Stimulated activated CD4-positive, alpha-beta T cell treated with anti-CD3 and anti-CD28 coated beads, Interleukin-2, amount 100 ng/mL, for 48 hours (primary cell): ENCODE measurements at places on chromosomes 7 and 10.

GRCh38 chr7:120186688-120187087 is 86.3 kb upstream of the KCND2 start:
- DNase-seq: no peak

DNA sequence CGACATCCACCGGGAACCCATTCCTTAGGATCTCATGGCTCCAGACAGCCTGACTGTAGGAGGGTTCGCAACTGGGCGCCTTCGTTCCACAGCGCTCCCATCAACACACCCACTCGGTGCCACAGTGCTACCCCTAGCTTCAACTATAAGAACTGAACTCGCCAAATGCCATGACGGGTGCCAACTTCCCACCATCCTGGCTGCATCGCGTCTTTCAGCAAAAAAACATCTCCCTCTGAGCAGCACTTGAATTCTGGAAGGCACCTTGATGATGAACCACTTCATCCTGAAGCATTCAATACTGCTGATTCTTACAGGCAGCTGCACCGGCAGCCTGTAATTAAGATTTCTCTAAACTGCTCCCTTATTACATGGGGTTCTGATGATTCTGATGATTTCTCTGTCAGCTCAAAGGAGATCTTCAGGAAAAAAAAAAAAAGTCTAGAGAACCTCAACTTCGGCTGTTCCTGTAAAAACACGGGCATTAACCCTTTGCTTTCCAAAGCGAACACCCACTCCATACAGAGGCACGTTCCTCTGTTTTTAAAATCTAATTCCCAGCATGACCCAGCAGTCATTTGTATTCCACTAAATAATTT is 1.3 kb downstream of the CYTH3 start:
- peak; percentile 21 for DNase-seq

DNA sequence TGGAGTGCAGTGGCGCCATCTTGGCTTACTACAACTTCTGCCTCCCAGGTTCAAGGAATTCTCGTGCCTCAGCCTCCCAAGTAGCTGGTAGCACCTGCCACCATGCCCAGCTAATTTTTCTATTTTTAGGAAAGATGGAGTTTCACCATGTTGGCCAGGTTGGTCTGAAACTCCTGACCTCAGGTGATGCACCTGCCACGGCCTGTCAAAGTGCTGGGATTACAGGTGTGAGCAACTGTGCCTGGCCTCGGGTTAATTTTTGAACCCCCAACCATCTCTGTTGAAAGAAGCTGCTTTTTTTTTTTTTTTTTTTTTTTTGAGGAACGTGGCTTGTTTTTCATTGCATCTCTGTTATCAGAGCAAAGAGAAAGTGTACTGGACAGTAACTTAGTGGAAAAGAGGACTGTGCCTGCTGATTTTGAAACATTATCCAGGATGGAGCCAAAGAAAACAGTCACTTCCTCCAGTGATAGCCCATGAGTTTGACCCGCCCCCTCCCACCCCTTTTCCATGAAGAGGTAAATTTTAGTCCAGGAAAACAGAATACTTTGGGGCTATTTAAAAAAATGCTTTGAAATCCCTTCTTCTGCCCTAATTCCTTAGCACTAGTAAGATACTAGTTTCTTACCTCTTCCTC is 38.3 kb downstream of the WBP1L start:
- no peak for DNase-seq

DNA sequence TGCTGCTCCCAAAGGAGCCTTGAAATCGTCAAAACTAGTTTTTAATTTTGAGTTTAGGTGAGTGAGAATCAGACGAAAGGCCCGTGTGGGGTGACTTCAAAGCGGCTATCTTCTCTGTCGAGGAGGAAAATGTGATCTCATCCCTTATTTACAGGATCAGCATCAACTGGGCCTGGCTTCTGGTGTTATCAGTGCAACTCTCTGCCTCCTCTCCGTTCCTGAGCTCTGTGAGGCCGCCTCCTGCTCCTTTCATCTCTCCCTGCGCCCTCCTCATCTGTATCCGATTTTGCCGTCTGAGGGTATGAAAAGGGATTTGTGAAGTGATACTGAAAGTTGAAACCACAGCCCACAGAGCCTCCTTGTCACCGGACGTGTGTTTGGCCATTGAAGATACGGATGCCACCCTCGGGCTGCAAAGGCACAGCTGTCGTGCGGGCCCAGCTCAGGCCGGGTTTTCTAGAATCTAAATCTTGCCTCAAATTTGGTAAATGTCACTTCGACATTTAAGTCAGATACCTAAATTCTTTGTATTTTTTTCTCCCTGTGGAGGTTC is 408.7 kb upstream of the ADARB2 start:
- no peak for DNase-seq

GRCh38 chr10:59536167-59537014 is 173.3 kb downstream of the SLC16A9 start:
- no peak for DNase-seq

- no peak for DNase-seq
Observed at GRCh38 chr10:59258890-59259289, 82.4 kb downstream of the PHYHIPL start.

- DNase-seq: peak; percentile 3
Observed at GRCh38 chr10:129467359-129468064, 471 bp downstream of the MGMT start.

DNA sequence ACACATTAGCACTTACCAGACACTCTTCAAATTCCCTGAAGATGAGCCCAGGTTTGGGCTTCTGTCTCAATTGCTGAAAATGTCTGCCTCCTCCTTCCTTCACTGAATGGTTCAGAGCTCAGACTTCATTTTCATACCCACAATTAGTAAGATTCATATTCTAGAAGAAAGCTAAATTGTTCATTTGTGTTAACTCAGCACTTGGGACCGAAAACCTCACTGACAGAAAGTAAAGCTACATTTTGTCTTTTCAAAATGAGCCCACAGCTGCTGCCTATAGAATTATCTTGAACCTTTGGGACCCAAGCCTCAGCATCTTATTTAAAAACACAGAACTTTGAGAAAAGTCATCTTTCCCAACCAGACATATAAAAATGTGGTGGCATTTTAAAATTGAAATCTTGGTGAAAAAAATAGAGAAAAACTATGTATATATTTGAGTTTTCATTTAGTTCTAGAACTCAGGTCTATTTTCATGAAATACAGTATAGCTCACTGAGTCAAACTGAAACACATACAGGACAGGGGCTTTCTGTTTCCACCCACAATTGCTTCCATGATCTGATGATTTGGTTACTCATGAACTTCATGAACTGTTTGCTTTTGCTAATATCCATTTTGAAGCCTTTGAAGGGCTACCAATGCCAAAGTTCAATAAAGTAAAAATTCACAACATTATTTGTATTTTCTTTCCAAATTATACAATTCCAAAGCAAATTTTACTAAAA is 119.1 kb upstream of the PFKP start:
- no peak for DNase-seq

GRCh38 chr10:69492746-69493462 is 41.6 kb downstream of the TSPAN15 start:
- no peak for DNase-seq

GRCh38 chr7:57182031-57182430 is 49.8 kb upstream of the ZNF479 start:
- DNase-seq: no peak

- DNase-seq: no peak
Observed at GRCh38 chr7:20399521-20399920, 68.8 kb downstream of the ITGB8 start.

DNA sequence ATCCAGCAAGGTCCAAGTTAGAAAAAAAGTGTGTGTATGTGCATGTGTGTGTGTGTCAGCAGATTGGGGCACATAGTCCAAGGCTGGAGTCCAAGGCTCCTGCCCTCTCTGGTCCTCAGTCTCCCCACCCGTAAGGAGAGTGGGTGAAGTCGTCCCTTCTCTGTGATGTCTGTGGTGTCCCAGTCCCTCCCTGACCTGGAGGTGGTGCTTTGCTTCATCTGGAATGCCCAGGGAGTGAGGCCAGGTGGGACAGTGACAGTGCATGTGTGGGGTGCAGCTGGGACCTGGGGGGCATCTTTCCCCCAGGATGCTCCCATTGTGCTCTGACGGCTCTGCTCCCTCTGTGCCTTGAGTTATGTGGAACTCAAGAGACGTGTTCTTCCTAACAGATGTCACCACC is 18.0 kb downstream of the AQP1 start:
- no peak for DNase-seq

GRCh38 chr10:109880886-109881768 is 42.2 kb downstream of the XPNPEP1 start:
- DNase-seq: no peak

GRCh38 chr10:22646388-22646853 is 68.0 kb downstream of the PIP4K2A start:
- no peak for DNase-seq

GRCh38 chr7:37765872-37766525 is 82.4 kb upstream of the NME8 start:
- DNase-seq: no peak

GRCh38 chr10:35611750-35612149 is 6.6 kb downstream of the GJD4 start:
- no peak for DNase-seq

- no peak for DNase-seq
Observed at GRCh38 chr10:28314211-28314610, 11.3 kb upstream of the MPP7 start.

DNA sequence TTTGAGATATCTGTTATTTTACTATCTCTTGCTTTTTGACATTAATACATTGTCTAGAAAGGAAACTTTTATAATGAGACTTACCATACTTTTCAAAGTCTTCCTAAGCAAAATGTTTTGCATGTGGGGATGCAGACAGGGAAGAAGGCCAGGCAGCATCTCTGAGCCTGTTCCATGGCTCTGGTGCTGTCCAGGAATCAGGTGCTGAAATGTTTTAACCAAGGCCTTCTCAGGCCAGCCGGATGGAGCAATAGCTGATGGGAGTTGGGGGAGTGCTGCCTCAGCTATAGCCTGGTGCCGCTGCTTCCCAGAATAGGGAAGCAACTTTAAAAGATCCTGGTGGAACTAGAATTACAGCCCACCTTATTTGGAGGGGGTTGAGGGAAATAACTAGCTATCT is 38.5 kb downstream of the CRTAC1 start:
- no peak for DNase-seq

DNA sequence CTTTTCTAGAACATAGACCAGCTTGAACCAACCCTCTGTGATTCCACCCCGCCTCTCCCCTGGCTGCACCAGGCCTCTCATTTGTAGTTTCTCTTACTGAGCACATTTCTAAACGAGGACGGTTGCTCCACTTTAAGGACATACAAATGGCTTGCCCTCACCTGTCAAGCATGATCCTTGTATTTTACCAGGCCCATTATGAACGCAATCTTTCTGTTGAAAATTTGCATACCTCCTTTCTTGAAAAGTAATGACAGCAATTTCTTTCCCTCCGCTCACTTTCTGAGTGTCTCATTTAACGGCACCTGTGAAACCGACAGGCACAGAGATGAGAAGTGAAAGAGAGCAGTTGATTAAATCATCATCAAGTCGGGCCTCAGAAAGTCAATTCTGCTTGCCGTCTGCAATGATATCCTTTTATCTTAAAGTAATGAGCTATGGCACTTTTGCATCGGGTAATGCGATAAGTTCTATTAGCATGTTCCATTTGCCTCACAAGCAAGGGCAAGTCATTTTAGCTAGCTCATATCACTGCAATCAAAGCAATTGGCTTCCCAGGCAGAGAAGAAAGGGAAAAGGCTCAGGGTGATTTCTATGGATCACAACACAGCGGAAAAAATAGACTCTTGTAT is 705.6 kb upstream of the GALNT17 start:
- no peak for DNase-seq

- DNase-seq: no peak
Observed at GRCh38 chr10:69465457-69466157, 14.3 kb downstream of the TSPAN15 start.
